ENCODE measurements at places on chromosomes 5 and 9.
A peak's percentile ranks its signal among the peaks of the same experiment; 100 is the strongest.

- no peak for DNase-seq
Observed at GRCh38 chr9:33381231-33381791, 21.1 kb downstream of the AQP7 start.

DNA sequence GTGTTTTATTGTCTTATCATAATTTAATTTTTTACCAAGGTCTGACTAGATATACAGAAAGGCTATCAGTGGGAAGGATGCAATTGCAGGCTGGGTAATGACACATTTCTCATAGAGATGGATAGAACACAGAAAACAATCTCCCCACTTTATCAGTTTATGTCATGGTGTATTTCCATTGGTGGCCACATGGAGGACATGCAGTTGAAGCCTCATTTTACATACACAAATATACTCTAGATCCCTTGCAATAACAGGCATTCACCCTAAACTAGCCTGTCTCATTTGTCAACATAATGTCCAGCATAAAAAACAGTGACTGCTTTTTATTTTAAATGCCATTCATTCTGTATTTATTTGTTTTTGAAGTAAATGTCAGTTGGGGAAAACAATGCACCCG, 526.3 kb downstream of the GABRG2 start:
- DNase-seq: no peak

GRCh38 chr5:168530621-168531150, 1.6 kb downstream of the FBLL1 start:
- no peak for DNase-seq

DNA sequence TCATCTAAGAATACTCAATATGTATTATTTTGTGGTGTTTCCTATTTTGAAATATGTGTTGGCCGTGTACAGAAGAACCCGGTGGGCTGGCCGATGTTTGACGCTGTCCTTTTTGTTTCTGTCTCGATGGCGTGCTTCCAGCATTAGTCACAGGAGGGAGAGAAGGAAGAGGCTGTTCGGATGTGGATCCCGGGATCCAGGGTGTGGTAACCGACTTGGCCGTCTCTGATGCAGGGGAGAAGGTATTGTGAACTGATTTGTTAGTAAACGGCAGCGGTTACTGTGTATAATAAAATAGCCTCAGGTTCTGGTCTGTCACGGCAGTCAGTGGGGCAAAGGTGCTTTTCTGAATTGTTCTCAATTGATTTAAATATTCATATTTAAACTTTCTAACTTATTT, 275.0 kb downstream of the ARHGEF28 start:
- DNase-seq: no peak

GRCh38 chr5:145937432-145938250, 1.3 kb downstream of the SH3RF2 start:
- no peak for DNase-seq

GRCh38 chr5:14873093-14873492, 1.5 kb upstream of the ANKH start:
- no peak for DNase-seq

DNA sequence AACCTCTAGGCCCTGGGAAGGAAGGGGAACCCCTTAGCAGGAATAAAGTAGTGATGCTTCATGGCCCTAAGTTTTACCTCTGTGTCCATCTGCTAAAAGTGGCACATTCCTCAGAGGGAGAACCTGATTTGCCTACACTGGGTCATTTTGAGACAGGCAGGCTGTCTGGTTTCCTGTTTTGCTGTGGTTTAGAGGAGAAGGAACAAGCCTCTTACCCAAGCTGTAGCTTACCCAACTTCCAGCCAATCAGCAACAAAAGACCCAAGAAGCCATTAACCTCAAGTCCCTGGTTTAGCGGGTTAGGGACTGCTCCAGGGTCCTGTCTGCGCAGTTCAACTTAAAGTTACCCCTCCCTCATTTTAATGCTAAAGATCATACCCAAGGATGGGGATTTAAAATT, 411.0 kb downstream of the MAT2B start:
- no peak for DNase-seq

DNA sequence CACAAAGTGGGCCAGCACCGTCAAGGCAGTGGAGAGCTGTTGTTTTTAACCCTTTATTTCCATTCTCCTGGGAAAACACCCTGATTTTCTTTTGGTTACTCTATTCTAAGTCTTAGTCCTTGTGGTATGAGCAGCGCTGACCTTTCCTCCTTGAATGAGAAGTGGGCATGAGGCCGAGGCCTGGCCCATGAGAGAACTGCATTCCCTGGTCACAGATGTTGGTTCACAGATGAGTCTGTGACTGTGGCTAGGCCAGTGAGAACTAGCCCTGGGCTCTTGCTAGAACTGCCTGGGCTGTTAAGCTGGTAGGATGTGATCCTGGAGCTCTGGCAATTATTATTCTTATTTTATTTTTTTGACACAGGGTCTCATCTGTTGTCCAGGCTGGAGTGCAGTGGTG, 71.7 kb upstream of the KLF9 start:
- DNase-seq: no peak

DNA sequence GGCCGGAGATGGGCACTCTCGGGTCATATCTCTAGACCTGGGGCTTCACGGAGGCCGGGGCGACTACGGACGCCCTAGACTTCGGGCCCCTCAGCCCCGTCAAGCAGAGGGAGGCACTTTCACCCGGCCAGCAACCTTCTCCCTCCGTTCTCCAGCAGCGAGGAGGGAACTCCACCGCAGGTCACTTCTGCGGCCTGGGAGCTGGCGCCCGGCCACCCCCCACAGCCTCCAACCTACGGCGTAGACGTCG, 201 bp downstream of the DOLK start:
- no peak for DNase-seq

DNA sequence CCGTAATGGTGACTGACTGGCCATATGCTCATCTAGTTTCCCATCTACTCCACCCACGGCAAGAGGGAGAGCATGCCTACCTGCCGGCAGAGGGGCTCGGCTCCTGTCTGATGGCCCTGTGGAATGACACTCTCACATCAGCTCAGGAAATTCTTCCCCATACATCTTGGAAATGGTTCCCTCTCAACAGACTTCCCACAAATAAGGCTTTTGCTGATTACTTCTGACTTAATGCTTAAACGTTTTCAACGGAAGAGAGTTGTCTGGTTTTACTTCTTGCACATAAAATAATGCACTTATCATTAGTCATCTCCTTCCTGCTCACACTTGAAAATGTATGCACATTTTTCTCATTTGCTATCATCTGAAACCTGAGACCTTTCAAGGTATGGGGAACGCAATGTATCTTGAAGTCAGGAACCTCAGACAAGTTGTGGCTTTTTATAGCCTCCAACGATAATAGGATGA, 129.5 kb downstream of the TTLL11 start:
- DNase-seq: no peak

DNA sequence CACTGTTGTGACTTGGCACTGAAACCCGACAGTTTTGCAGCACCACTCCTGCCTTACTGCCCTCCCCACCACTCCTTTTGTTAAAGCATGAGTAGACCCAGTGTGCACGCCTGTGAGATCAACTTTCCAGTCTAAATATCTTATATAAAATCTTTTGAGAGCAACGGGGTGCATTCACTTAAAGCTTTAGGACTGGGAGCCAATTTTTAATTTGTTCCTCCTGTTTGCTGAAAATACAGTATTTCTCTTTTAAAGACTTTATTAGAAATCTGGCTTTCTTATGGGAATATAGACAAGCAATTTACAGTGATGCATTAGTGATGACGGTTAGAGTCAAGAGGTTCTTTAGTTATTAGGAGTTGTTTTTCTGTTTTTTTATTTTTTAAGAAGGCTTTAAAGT, 397.5 kb downstream of the TMEM167A start:
- DNase-seq: no peak

GRCh38 chr5:168207450-168208029, 83.9 kb upstream of the WWC1 start:
- no peak for DNase-seq

DNA sequence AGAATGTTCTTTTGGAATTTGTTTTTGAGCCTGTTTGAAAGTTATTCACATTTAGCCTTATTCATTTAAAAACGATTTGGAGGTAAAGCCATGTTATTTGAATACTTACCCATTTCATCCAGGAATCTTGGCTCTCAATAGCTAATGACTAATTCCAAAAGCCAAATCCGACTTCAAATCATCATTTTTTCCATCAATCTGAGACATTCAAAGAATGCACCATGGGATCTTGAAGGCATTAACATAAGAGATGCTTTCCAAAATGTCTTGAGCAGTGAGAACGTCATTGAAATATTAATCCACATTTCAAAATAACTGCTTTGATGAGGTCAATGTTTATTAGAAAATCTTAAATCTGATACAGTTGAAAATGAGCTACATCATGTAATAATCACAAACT, 617.0 kb upstream of the RORB start:
- DNase-seq: no peak

GRCh38 chr5:133861161-133861737, 107.2 kb downstream of the C5orf15 start:
- DNase-seq: no peak

DNA sequence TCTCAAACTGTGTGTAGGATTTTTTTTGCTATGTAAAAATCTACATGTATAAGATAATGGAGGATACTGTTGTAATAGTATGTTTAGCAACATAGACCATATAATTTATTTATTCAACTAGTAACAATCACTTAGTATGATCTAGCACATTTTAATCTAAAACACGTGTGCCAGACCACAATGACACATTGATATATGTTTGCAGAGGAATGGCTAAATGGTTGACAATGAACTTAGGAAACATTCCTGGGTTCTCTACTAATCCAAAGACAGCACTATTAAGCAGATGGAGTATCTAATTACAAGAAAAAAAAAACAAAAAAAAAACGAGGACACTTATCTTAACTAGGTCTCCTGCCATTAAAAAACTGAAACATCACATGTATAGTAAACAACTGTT, 261.7 kb upstream of the PAPPA start:
- no peak for DNase-seq

- DNase-seq: no peak
Observed at GRCh38 chr5:102666164-102666946, 88.8 kb upstream of the PAM start.

DNA sequence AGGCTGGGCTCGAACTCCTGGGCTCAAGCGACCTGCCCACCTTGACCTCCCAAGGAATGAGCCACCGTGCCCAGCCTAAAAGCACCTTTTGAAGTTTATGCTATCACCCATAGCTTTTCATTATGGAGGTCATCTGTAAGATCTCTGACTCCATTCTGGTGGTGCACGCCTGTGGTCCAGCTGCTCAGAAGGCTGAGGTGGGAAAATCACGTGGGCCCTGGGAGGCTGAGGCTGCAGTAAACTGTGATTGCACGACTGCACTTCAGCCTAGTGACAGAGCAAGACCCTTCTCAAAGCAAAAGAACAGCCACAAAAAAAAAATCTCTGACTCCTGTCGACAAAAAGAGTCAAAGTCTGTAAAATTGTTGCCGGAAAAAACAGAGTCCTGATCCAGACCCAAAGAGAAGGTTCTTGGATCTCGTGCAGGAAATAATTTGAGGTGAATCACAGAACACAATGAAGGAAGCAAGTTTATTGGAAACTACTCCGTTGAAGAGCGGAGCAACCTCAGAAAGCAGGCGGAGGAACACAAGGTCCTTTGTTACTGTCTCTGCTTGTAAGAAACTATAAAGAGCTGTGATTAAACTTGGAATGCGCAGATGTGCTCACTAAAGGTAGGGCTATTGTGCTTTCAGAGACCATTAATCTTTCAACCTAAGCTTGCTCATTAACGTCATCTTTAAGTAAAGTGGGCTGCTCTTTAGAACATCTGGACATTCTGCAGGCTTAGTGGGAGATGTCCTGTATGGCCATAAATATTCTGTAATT, 2.0 kb upstream of the HAUS6 start:
- no peak for DNase-seq

- peak; percentile 69 for DNase-seq
Observed at GRCh38 chr9:110141227-110141793, 66.6 kb downstream of the C9orf152 start.

- DNase-seq: no peak
Observed at GRCh38 chr5:117800261-117800660, 1188.1 kb downstream of the DTWD2 start.

GRCh38 chr5:10812218-10812617, 51.2 kb upstream of the DAP start:
- DNase-seq: no peak

DNA sequence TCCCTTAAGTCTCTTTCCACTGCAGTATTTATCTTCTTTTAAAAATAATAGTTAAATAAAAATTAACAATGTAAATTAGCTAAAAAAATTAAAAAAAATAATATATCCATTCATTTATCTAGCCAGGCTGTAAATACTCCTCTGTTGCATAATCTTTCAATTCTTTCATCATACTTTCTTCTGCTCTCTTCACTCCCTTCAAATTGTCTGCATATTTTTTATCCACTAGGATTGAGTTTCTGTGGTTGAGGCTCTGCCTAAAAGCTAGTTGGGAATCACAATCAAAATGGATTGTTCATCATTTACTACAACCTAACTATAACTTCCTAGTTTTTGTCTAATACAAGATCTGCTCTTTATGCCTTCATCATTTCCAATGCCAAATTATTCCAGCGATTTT, 182.2 kb downstream of the PDE4D start:
- DNase-seq: no peak

- no peak for DNase-seq
Observed at GRCh38 chr9:92740009-92740408, 24.6 kb downstream of the BICD2 start.

DNA sequence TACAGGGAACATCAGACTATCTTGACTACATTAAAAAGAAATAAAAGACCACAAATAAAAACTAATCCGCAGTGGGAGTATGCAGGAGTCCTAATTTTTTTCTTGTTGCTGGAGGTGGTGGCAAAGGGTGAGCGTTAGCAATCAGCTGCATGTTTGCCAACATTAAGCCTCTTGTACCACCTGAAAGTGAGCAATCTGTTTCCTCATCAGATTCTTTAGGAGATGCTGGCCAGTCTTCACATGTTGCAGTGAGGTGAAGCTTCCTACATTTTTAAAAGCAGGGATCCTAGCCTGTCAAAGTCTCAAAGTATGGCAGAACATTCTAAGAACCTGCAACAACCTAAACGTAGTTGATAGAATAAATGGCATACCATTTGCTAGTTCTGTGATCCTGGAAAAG, 162.2 kb upstream of the MEF2C start:
- DNase-seq: no peak

GRCh38 chr5:173328844-173329490, 753 bp upstream of the STC2 start:
- no peak for DNase-seq

DNA sequence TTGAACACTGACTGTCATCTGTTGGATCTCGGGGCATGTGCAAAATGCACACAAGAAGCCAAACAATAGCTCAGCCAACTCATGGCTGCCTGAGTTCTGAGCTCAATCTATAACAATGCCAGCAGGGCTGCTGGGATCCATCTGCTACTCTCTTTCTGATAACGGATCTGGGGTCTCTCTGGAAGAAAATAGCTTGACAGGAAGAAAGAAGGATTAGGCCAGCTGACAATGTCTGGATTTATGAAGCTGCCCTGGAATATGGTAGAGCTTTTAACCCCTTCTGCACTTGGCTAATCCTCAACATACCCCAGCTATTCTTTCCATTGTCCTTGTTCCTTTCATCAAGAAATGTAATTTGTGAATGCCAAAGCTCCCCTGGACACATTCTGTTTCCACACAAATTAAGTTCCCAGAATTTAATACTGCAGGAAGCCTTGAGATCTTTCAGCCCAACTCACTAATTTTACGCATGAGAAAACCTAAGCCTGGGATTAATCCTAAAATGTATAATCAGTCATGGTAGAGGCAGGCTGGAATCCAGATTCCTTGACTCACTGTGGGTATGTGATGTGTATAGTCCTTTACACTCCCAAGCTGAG, 62.7 kb upstream of the PCA3 start:
- no peak for DNase-seq

GRCh38 chr5:115578657-115579056, 23.6 kb downstream of the TICAM2 start:
- DNase-seq: no peak

Data from uterus (tissue), 4 donors.